ENCODE measurements at places on chromosomes 3 and 15.
A peak's percentile ranks its signal among the peaks of the same experiment; 100 is the strongest.

DNA sequence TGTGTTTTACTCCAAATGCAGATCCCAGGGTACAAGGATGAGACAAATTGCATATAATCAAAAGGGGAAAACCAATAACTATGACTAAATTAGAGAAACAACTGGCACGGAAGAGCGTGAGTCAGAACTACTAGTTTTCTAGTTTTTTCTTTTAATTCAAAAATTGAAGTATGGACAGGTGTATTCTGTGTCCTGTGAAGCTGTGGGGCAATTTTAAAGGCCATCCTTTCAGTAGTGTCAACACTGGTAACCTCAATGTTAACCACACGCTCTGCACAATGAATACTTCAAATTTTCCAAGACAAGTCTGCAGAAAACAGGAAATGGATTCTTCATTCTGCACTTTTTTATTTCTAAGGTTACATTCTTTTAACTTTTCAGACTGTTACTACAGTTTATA is 32.5 kb upstream of the GOLGA8A start:
- no peak for DNase-seq

DNA sequence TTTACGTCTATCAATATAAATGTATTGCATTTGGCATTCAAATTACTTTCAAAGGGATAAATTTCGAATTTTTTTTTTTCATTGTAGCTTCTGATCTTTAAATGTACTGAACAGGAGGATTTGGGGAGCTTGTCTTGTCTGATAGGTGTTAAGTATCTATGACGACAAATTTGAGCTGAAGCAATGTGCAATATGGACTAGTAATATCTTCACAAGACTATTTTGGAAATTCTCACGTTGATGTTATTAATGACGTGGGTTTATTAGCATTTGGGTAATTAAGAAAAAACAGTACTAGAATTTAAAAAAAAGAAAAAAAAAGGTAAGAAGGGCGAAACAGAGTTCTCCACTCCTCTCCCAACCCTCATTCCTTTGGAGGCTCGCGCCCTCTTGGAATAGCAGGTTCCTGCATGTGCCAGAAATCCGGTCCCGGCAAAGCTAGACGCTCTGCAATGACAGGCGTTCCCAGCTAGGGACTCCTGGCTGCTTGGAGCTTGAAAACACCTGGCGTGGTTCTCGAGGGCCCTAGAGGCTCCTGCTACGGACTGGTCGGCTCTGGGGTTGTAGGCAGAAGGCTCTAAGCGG is 648 bp upstream of the P2RY1 start:
- DNase-seq: no peak

DNA sequence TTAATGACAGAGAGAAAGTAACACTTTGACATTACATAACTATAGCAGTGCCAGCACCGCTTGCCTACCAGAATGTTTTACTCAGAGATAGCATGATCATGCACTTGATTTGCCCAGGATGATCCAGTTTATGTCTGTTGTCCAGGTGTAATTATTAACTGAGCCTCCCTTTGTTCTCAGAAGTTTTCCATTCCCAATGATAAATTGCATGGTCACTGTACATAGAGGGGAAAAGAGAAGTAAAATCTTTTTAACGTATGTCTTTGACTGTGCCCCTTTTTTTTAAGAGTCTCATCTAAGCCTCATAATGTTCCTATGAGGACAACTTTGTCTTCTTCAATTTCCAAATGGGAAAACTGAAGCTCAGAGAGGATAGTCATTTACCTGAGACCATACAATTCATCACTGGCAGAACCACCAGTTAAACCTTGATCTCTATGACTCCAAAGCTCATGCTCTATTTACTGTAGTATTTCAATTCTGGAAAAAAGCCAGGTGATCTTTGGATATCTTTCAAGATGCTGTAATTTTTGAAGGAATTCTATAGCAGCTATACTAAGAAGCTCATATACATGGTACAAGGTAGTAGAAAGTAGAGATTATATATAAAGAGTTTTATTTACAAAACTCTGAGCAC is 25.1 kb downstream of the C3orf85 start:
- DNase-seq: no peak

- no peak for DNase-seq
Observed at GRCh38 chr3:1883534-1883933, 215.1 kb upstream of the CNTN4 start.

DNA sequence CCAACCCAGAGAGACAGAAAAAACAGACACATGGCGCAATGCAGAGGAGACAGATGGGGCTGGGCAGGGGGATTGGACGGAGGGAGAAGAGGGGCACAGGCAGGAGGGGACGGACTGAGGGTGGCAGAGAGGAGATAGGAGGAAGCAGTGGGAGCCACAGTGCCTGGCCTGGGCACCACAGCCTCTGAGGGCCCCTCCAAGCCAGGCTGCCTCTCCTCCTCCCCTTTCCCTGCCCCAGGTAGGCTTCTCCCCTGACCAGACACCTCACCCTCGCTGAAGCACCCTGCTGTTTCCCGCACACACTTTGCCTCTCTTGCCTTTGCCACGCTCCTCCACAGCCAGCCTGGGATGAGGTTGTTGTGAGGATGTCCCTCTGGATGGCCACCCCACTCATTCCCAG is 84.0 kb upstream of the PRR20G start:
- no peak for DNase-seq

DNA sequence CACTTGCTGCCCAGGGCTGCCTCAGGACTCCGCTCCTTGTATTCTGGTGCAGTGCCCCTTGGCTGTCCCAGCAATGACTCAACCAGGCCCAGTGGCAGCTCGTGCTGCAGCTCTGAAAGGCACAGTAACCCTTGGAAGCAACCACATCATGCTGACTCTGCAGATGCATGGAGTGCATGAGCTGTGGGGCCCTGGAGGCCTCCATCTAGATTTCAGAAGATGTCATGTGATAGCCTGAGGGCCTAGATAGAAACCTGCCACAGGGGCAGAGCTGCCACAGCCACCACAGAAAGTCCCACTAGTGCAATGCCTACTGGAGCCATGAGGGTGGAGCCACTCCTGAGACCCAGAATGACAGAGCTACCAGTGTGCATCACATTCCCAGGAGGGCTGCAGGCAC is 117.1 kb upstream of the SMAD3 start:
- DNase-seq: peak; percentile 62

- DNase-seq: peak; percentile 70
Observed at GRCh38 chr3:124826703-124827102, 60.5 kb downstream of the ITGB5 start.

GRCh38 chr15:93044301-93045190 is 44.5 kb downstream of the RGMA start:
- no peak for DNase-seq

DNA sequence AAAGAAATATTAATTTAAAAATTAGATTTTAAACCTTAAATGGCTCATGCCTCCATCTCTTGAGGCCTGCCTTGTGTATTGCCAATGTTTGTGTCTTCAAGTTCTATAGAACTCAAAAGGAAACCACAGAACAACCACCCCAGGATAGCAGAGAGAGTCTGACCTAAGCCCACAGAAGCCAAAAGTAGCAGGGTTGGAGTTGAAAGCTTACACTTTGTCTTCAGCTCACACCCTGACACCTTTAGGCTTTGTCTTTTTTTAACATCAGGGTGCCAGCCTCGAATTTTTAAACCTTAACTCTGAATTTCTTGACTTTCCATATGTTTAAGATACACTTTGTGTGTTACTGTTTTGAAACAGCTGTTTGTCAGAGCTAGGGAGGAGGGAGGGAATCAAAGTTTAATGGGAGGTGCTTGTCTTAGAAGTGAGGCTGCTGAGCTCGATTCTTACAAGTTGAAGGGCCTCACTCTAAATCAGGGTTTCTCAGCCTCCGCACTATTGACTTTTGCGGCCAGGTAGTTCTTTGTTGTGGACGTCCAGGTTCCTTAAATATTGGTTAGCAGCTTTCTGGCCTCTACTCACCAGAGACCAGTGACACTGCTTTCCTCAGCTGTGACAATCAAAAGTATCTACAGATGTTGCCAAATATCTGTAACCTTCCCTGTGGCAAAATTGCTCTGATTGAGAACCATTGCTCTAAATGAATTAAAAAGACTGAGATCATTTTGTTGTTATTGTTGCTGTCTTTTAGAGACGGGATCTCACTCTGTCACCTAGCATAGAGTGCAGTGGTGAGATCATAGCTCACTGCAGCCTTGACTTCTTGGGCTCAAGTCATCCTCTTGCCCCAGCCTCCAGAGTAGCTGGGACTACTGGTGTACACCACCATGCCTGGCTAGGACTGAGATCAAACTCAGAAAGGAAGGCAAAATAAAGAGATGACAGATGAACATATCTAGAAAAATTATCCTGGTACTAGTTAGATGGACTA is 139.2 kb upstream of the EOMES start:
- no peak for DNase-seq

GRCh38 chr3:170386468-170386867 is 29.0 kb downstream of the SKIL start:
- DNase-seq: no peak

GRCh38 chr3:177567833-177568232 is 370.6 kb upstream of the TBL1XR1 start:
- DNase-seq: no peak

- DNase-seq: no peak
Observed at GRCh38 chr3:124792341-124793040, 62.2 kb downstream of the UMPS start.

DNA sequence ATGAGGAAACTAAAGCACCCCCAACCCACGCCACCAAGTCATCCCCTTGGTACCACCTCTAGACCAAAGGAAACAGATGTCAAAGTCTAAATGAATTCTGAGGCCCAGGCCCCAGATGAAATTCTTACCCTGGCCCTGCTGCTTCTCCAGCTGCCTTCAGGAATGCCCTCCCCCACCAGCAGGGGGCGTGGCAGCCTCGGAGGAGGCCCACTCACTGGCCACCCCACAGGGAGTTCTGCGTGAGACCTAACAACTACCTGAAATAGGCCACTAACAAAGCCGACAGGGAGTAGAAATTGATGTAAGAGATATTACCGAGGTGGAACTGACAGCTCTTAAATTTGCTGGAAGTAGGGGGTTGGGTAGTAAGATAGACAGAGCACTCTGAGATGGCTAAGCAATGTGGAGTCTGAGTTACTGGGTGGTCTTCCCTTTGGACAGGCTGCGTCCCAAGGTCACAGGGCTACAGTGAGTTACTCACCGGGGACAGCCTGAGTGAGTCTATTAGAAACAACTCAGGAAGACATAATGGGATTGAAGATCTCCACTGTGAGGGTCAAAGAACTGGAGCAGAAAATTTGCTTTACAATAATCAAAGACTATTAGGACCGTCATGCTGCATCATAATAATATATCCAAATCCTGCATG is 240.7 kb downstream of the SHOX2 start:
- DNase-seq: no peak

DNA sequence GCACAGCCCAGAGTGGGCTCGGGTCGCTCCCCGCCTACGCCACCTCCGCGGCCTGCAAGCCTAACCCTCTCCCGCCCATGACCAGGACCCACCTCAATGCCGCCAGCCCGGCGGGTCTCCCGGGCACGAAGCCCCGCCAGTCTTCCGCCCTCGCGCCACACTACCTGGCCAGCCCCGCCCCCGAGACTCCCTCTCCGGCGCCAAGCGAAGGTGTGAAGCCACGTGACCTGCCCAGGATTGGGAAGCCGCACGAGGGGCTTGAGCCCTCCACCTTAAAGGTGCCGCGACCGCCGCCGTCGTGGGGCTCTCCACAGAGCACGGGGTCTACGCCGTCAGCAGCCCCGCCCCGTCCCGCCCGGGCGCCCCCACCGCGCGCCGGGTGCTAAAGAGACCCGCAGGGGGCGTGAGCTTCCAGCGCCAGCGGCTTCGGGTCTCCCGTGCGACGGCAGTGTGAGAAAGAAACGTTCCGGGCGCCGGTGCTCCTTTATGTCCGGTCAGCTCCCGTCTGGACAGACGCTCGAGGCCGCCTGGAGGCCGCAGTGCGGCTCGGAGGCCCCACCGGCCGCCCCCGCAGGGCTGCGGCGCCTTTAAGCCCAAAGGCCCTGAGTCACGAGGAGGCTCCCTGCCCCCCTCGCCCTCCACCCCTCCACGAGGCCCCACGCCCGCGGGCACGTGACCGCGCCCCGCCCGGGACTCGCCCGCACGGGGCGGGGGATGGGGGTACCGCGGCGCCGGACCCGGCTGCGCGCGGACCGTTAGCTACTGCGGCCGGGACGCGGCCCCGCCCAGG is at the start of gene CPEB1:
CPEB1 (minus strand) TSS at position 319 of the 790 bp plus-strand sequence. CDS start 18,904 bp downstream, outside the sequence.
- peak; percentile 32 for DNase-seq

- DNase-seq: no peak
Observed at GRCh38 chr3:78644847-78645246, 1123.0 kb downstream of the ROBO1 start.

GRCh38 chr3:19183584-19183983 is 35.3 kb downstream of the KCNH8 start:
- DNase-seq: no peak

GRCh38 chr15:96347181-96348111 is 16.9 kb downstream of the NR2F2 start:
- DNase-seq: no peak

DNA sequence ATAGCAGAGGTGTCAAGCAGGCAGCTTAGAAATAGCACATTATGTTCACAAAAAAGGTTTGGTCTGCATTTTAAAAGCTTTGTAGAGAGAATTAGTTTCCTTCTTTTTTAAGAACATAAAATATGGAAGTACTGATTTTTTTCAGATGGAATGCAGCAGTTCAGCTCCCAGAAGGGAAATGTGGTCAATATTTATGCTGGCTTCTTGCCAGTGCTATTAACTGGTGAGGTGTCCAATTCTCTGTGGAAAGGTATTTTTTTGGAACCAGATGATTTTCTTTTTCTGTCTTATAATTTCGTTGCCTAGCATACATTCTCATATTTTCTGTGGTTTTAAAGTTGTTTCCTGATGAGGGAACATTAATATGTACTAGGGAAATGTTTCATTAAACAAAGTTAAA is 211.4 kb upstream of the ZNF385D start:
- no peak for DNase-seq

DNA sequence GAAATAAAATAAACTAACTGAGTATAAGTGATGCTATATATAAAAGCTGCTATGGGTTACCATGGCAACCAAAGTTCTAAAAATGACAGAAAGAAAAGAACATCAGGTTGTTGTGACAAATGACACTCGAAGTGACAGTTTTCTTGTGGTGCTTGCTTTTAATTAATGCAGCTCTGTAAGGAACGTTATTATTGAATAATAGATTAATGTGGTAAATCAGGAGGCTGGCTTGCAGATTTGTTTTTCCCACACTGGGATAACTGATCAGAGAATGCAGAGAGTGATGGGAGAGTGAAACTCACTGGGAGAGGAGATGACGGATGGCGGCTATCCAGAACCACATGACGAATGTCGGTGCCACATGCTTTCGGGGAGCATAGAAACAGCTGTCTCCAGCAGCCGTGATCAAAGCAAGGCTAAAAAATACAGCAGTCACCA is 207.0 kb upstream of the ATP10A start:
- DNase-seq: no peak
